Epithelial cell of proximal tubule (primary cell): ENCODE measurements at places on chromosomes 1 and 21. TPM values are rescaled to one million over a fixed set of nuclear protein-coding genes. Genes with fewer than 3 reads are reported as not detected.

The ZBTB7B gene
- 20.4 and 20.7 TPM in 2 replicates for total RNA-seq

GRCh38 chr1:119308130-119308700, 60.4 kb upstream of the HAO2 start:
- no peak for DNase-seq

The CXADR gene
- 21.1 and 22.1 TPM in 2 replicates for total RNA-seq

The TEDDM1 gene
- total RNA-seq: not detected in 2 replicates

DNA sequence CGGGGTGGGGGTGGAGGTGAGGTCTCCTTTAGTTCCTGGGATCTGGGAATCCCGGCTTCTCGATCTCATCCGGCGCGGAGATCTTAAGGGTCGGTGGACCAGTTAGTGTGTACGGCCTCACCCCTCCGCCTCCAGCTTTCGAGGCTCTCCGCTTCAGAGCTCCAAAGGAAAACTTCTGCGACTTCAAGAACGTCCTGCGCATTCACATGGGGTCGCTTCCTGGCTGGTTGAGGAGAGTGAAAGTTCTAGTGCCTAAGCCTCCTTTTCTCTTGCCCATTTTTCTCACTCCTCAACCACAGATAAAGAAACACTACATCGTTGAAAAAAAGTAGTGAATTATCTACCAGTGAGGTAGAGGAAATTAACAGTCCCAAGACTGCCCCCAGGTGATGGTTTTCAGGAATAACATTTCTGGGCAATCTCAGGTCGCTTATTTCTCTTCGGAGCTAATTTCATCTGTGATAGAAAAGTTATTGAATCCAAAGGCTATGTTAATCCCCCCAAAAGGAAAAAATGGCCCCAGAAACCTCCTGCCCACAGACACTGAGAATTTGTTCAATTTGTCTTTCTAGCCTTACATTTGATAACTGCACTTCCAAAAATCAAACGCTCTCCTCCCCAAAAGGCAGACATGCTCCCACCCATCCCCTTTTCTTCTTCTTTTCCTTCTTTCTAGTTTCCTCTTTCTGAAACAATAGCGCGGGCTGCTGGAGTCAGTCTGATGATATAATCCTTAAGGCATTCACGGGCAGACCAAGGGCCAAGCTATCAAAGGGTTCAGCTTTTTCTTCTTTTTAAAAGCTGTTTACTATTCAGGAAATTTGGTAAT, 20.6 kb upstream of the TBX15 start:
- peak; percentile 45 for DNase-seq

DNA sequence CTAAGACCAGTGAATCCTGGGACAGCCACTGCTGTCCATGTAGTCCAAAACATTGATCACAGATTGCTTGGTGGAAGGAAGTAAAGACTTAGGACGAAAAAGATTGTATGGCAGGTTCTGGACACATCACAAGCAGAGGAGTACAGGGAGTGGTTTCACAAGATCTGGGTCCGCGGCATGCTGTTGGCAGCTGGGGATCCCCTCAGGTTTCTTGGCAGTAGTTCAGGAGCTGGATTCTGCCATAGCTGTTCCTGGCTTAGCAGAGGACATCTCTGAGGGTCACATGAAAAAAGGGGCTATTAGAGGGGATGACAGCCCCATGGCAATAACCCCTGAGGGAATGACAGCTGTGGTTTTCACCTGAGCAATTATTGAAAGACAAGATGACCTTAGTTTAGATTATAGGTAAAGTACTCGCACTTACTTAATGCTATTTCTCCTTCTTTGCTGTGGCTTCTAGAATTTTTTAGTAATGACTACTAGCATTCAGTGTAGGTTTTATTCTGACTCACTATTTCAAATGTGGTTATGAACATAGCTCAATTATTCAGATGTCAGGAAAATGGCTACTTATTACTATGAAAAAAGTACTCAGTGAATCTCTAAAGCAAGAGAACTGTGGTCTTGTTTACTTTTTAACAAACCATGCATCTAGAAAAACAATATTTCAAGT, 8.2 kb downstream of the KRTAP27-1 start:
- no peak for DNase-seq

GRCh38 chr1:234835239-234835638, 225.3 kb upstream of the IRF2BP2 start:
- DNase-seq: no peak

DNA sequence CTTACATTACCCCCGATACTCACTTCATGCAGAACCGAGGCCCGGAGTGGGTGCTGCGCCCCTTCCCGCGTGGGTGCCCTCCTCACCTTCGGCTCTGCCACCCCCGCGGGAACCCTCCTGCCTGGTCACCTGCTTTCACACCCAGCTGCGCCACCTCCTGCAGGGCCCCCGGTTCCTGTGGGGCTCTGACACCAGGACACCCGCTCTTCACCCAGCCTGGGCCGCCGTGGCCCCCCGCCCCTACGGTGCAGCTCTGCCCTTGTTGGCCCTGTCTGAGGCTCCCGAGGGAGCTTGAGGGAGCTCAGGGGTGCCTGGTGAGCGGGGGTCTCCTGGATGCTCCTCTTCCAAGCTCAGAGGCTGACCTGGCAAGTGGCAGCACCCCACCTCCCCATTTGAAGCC, 19.0 kb downstream of the RRP1 start:
- DNase-seq: no peak
